ENCODE measurements at places on chromosomes 11 and 22.
A peak's percentile ranks its signal among the peaks of the same experiment; 100 is the strongest.

GRCh38 chr11:657691-658126 lies 20.6 kb downstream of the DRD4 start:
- no peak for DNase-seq

GRCh38 chr22:38649841-38650522 lies 6.2 kb downstream of the FAM227A start:
- DNase-seq: no peak

DNA sequence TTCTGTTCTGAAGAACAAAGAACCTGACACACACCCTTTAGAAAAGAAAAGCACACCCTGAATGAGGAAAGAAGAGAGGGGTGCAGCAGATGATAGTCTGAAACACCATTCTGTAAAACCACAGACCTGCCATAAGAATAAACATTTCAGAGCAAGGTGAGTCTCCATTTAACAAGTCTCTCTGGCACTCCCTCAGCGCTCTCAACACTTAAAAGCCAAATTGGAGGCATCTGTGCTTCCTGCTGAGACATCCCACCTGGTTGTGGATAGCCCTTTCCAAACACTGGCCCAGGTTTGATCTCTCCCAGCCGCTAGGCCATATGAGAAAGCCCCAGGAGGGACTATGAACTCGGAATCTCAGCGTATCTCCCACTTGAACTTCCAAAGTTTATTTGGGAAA lies 36.3 kb downstream of the ETS1 start:
- DNase-seq: no peak

DNA sequence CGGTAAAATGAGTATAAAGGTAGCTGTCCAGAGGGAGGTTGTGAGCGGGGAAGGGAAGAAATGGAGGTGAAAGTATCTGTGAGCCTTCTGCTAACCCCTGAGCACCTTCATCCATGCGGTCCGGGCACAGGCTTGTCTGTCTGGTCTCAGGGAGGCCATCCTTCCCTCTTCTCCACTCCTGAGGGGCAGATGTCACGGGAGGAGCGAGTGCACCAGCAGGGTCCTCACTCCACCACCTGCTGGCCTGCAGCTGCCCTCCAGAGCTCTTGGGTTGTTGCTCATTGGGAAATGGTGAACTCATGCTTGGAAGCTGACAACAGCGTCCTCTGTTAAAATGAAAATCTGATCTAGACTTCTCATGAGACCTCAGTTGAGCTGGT lies 33.8 kb upstream of the WNT11 start:
- no peak for DNase-seq

DNA sequence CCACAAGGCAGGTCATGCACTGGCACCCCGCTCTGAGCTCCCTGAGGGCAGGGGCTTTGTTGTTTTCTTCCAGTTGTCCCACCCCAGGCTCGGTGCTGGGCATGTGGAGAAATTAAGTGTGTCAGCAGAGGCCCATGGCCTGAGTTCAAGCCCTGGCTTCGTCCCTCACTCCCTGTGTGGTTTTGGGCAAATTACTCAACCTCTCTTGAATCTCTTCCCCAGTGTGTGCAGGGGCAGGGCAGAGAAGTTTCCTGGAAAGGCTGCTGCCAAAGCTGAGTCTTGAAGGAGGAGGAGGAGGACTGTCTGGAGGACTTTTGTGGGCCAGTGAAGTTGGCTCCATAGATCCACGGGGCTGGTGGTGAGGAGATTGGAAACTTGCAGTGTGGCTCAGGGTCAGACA lies 138.1 kb upstream of the E2F8 start:
- no peak for DNase-seq

GRCh38 chr22:40058265-40058664 lies 63.5 kb downstream of the FAM83F start:
- no peak for DNase-seq

GRCh38 chr11:69122630-69123431 lies 32.9 kb upstream of the SMIM38 start:
- no peak for DNase-seq

GRCh38 chr11:119673759-119674336 lies 55.2 kb downstream of the NECTIN1 start:
- peak; percentile 36 for DNase-seq

DNA sequence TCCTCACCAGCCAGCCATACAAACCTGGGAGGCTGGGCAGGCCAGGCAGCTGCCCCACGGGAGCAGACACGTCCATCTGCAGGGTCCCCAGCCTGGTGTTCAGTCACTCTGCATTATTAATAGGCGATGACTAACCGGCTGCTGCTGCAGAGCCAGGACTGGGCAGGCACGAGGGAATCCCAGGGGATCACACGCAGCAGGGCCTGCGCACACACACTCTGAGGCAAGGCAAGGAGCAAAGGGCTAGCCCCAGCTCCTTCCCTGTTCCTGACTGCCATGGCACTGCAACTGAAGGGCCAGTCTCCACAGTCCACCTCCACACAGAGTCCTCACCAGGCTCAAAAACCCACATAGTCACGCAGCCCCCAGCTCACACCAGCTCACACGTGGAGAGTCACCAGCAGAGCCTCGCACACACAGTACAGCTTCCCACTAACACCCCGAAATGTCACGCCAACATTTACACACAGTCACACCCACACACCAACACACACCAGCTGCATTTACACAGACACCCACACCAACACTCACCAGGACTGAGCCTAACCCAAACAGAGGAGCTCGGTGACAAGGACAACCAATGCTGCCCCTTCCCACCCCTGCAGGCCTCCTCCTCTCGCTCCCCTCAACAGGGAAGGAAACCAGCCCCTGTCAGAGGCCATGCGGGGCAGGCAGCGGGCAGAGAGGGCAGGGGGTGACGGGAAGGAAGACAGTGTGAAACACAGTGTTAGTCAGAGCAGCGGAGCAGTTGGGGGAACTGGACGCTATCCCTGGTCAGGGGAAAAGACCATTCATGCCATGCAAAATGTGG lies 47.3 kb downstream of the NRXN2 start:
- no peak for DNase-seq

GRCh38 chr11:129813231-129813791 lies 2.3 kb upstream of the TMEM45B start:
- no peak for DNase-seq

DNA sequence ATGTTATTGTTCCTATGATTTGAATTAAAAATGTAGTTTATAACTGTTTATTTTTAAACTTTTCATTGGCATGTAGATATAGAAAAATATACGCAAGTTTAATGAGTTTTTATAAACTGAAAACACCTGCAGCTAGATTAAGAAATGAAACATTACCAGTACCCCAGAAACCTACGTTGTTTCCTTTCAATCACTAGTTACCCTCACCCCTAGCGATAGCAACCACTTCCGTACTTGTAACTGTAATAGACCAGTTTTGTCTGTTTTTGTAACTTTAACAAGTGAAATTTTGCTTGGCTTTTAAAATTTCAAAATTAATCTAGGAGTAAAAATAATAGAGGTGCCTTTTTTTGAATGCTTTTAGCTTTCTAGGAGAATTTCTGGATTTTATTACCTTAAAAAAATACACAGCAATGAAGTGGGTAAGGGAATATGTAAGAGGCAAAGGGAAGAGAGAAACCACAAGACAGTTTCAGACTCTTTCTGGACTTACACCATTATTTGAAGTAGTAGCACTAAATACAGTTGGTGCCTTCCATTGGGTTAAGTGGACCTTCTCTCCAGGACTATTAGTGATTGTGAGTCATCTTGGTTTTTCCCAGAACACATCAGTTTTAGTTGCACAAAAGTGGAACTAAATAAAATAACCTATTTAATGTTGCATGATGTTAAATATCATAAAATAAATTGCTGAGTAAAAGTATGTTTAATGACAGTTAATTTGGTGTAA lies 18.7 kb upstream of the NAT10 start:
- DNase-seq: peak; percentile 19

GRCh38 chr22:46072981-46073682 lies 77.2 kb upstream of the PPARA start:
- no peak for DNase-seq

DNA sequence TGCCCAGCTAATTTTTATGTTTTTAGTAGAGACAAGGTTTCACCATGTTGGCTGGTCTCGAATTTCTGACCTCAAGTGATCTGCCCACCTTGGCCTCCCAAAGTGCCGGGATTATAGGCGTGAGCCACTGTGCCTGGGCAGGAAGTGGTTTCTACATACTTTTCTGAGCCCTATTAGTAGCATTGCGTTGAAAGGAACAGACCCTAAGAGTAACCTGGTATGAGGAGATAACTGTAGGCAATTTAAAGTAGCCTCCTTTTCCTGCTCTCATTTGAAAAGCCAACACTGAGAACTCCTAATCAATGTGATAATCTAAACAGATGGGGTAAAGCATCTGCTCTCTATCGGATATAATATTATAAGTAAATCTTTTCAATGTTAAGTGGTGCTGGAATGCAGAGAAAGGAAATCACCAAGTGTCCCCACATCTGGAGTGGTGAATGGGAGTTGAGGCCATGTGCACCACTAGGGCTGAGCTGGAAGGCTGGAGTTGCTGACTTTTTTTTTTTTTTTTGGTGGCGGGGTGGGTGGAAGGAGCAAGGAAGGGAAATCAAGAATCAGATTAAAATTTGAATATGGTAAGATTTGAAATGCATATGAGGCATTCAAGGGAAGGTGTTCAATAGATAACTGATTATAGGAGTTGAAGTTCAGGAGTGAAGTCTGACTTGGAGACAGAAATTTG lies 20.7 kb downstream of the PDHX start:
- no peak for DNase-seq

GRCh38 chr11:82854242-82854641 lies 46.0 kb downstream of the PRCP start:
- no peak for DNase-seq

- no peak for DNase-seq
Observed at GRCh38 chr22:17912945-17913721, 111.2 kb downstream of the MICAL3 start.

DNA sequence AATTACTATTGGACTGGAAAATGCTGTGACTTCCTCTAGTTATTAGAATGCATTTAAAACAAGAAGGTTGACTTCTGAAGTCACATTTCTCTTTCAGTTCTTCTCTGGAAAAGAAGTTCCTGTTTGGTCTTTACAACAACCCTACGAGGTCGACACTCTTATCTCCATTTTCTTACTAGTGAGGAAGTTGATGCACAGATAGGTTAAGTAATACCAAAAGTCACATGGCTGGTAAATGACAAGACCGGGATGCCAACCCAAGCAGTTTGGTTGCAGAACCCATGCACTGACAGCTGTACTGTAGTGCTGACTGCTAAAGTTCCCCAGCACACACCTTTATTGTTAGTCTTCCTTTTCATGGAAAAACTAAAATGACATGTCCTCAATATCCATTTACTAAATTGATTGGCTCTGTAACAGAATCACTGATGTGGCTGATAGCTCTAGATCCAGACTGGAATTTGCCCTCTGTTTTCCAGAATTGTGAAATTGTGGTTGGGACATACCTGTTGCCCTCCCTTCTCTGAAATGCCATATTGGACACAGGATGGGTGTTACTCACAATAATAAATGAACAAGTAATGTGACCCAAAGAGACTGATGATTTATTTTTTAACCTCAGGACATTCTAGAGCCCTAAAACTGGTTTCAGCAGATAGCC lies 9.4 kb upstream of the TECTA start:
- no peak for DNase-seq

DNA sequence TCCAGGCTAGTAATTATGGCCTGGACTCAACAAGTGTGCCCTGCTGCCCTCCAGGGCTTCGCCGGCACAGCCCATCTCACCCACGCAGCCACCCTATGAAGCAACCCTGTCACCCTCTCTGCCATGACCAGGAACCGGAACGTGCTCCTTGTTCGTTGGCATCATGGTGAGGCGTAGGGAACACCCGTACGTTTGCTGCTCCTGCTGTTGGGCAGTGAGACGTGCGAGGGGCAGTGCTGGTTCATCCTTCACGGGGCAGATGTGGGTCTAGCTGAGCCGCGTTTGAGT lies 20.7 kb downstream of the NADSYN1 start:
- DNase-seq: no peak

DNA sequence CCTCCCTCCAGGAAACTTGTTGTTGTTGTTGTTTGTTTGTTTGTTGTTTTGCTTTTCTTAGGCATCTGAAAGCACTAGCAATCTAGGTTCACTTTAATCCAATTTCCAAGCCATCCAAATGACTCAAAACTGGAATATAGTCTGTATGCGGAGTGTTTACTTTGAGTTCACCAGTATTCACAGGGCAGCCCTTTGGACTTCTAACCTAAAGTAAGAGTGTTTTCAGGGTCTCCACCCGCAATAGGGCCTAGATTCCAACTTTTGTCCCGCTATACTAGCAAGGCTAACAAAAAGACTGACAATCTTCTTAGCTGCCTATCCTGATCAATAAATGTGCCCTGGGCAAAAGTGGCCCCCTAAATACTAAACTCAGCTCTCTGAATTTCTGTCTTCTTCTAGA lies 13.6 kb downstream of the PGM2L1 start:
- DNase-seq: no peak

DNA sequence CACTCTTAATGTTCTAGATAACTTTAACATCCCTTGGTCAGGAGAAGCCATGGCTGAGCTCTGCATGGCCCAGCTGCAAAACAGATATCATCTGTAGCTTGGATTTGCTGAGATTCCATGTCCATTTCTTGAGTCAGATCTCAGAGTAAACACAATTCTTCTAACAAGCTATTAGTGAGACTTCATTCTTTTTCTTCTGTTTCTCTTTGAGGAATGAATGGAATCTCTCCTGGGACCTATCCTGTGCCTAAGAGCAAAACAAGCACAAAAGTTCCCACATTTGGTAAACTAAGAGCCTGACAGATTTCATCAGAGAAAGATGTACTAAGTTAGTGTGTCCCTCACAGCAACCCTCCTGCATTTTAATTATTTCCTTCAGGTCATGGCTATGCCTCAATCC lies 142.8 kb downstream of the MAML2 start:
- no peak for DNase-seq

- no peak for DNase-seq
Observed at GRCh38 chr11:64659417-64660144, 63.4 kb downstream of the NRXN2 start.

GRCh38 chr11:72230764-72231365 lies 6.3 kb downstream of the INPPL1 start:
- DNase-seq: no peak

GRCh38 chr11:2892967-2893528 lies 7.5 kb upstream of the CDKN1C start:
- peak; percentile 64 for DNase-seq

- DNase-seq: no peak
Observed at GRCh38 chr22:25170426-25170980, 29.2 kb upstream of the CRYBB3 start.

- DNase-seq: no peak
Observed at GRCh38 chr22:36391638-36392037, 3.9 kb upstream of the MYH9 start.

- DNase-seq: no peak
Observed at GRCh38 chr11:104529213-104529612, 365.3 kb upstream of the PDGFD start.

GRCh38 chr11:6196396-6196795 lies 2.6 kb upstream of the OR52W1 start:
- peak; percentile 50 for DNase-seq
